ENCODE measurements at places on chromosomes 2 and 18.

DNA sequence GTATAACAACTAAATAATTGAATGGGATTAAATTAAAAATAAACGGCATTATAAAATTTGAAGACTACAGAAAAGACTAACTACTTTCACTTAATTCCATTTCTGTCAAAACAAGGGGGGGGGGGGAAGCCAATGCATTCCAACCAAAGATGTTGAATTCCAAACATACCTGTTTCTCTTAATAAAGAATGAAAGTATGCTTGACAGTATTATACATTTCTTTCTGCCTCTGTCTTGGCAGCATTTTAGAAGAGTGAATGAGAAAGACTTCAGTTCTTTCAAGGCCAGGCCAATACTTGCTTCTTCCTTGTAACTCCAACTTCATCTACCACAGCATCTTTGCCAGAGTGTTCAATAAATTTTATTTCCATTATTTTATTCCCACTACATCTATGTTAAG is 65.9 kb downstream of the PDE11A start:
- no peak for DNase-seq

DNA sequence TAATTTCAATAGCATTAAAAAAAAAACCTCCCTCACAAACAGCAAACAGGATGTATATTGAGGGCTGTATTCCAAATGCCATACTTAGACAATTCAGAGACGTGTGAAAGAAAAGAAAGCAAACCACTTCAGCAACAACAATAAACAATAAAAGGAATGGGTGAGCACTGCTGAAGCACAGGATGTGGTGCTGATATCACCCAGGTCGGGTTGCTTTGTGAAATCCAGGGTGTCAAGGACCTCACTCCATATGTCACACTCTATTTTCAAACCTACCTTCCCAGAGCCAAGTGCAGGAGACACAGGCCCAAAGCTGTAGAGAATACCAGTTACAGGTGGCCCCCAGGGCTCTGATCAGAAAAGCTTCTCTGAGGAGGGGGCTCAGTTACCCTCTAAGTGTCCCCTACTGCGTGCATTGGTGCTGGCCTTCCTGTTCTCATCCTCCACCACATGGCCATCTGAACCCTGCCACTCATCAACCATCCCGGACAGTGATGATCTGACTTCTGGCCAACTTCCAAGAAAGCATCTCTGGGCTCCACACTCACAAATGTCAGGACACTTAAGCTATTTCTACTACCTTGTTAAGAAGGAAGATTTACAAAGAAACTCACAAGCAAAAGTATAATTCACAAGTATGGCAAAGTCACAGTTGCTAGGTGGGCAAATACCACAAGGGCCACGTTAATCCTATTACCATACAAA is 363.0 kb downstream of the SS18 start:
- DNase-seq: no peak

DNA sequence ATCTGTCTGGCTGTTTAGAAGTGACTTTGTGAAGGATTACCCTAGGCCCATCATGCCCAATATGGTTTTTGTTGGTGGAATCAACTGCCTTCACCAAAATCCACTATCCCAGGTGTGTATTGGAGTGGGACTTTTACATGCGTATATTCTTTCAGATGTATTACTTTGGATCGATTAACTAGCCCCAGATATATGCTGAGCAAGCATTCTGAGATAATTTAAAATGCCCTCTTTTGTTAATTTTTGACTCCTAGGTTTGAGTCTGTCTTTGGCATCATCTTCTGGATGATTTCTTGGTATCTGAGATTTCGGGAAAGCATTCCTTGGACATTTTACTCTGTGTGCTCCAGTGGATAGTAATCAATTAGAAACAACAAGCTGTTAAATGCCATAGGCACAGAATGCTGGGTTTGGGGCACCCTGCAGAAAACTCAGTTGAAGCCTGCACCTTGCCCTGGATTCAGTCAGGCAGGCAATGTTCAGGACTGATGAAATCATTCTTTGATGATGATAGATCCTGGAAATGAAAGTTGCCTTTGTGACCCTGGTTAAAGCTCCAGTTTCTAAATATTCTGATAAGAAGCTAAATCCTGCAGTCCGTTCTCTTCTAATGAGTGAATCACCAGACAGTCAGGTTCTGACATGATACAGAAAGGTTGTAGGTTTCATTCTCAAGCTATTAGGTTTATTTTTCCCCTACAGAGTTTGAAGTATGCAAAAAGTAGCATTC is 1.1 kb downstream of the UGT1A1 start:
- no peak for DNase-seq

DNA sequence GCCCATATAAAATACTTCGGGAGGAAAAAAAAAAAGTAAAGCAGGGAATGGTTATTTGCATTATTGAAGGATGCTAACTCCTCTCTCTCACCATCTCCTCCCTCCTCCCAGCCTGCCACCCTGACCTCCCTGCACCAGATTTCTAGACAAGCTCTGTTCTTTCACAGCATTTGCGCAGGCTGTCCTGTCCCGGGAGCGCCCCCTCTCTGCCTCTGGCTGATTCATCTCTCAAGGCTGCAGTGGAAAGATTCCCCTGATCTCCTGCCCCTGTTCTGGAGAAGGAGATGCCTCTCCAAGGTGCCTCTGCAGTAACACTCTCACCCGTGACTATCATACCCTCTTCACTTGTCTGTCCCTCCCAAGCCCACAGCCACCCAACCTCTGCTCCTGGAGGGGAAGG is 38.5 kb downstream of the COL4A4 start:
- DNase-seq: no peak

- DNase-seq: no peak
These were observed 64.5 kb downstream of the ADI1 start for GRCh38 chr2:3454802-3455201.

GRCh38 chr2:152376385-152376784 is 41.4 kb downstream of the FMNL2 start:
- no peak for DNase-seq

DNA sequence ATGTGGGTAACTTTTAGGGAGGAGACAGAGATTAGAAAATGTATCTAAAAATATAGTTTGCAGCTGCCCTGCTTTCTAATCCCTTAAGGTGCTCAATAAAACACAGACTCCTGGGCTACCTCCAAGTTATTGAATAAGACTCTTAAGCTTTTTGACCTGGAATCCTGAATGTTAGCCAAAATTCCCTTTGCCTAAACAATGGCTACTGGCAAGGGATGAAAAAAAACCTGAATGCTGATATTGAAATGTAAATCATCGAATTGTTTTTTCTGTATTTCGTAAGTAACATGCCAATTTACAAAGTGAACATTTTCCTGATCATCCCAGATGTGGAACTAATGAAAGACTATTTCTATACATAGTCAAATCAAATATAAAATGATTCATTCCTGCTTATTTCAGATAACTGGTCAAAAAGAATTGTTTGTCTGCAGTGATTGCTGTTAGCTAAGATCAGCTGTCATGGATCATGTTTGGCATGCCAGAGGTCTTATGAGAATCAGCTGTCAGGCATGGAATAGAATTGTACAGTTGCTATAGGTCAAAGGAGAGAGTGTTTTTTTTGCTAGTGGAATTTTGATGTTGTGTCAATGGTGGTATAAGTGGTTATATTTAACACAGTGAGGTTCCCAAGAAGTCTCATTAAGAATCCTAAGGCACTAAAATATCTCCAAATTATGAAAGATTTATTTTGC is 363.6 kb upstream of the CWC22 start:
- DNase-seq: no peak

GRCh38 chr2:7707723-7708122 is 790.5 kb downstream of the RNF144A start:
- peak; percentile 57 for DNase-seq

Measured in AG08395 (cell line).